Effector CD4-positive, alpha-beta T cell (primary cell): ENCODE measurements at places on chromosomes 2 and 18.

- DNase-seq: no peak
These were observed 2.5 kb downstream of the TLK1 start for GRCh38 chr2:171158036-171158789.

GRCh38 chr2:201839727-201840126 is 33.4 kb downstream of the CDK15 start:
- no peak for DNase-seq

DNA sequence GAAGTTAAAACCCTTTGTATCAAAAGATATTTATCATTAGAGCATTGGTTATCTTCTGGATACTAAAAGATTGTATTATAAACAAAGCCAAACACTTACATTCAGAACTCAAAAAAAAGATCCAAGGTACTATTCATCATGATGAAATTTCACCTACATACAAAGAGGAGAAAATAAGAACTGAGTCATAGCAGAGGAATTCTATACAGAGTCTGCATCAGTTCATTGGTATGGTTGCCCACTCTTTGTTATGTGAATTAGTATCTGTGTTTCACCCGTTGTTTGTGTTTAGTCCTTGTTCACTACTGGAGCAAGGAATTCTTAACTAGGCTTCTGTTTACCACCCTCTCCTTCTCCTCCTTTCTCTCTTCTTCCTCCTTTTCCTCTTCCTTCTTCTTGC is 157.9 kb downstream of the LNPK start:
- no peak for DNase-seq

DNA sequence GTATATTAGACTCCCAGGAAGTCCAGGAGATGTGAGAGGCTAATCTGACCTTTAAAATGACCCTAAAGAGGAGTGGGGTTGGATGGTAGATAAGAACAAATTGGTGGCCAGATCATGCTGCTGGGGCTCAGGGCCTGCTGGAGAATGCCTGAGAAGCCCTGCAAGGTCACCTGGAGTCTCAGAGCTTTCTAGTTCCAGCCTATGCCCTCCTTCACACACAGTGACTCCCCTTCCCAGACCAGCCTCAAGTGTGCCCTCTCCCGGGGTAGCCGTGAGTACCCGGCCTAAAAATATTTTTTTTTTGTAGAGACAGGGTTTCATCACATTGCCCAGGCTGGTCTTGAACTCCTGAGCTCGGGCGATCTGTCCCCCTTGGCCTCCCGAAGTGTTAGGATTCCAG is 44.2 kb upstream of the FZD5 start:
- DNase-seq: no peak

GRCh38 chr2:215737477-215737876 is 275.9 kb downstream of the MREG start:
- DNase-seq: no peak

GRCh38 chr18:56314396-56314795 is 324.0 kb downstream of the TXNL1 start:
- no peak for DNase-seq

- no peak for DNase-seq
These were observed 639.9 kb downstream of the LRP1B start for GRCh38 chr2:141490886-141491285.
